ENCODE measurements at places on chromosomes 11 and 22. TPM values are rescaled to one million over a fixed set of nuclear protein-coding genes. Genes with fewer than 3 reads are reported as not detected.

CHRNA10 gene
- total RNA-seq = 3.0 TPM

ZNF214 gene
- 7.3 TPM for total RNA-seq

DCDC1 gene
- 2.6 TPM for total RNA-seq

- no peak for DNase-seq
Observed at GRCh38 chr11:76225122-76225611, 18.9 kb upstream of the WNT11 start.

GRCh38 chr11:102112509-102112821 is 2.2 kb downstream of the YAP1 start:
- no peak for DNase-seq

DNA sequence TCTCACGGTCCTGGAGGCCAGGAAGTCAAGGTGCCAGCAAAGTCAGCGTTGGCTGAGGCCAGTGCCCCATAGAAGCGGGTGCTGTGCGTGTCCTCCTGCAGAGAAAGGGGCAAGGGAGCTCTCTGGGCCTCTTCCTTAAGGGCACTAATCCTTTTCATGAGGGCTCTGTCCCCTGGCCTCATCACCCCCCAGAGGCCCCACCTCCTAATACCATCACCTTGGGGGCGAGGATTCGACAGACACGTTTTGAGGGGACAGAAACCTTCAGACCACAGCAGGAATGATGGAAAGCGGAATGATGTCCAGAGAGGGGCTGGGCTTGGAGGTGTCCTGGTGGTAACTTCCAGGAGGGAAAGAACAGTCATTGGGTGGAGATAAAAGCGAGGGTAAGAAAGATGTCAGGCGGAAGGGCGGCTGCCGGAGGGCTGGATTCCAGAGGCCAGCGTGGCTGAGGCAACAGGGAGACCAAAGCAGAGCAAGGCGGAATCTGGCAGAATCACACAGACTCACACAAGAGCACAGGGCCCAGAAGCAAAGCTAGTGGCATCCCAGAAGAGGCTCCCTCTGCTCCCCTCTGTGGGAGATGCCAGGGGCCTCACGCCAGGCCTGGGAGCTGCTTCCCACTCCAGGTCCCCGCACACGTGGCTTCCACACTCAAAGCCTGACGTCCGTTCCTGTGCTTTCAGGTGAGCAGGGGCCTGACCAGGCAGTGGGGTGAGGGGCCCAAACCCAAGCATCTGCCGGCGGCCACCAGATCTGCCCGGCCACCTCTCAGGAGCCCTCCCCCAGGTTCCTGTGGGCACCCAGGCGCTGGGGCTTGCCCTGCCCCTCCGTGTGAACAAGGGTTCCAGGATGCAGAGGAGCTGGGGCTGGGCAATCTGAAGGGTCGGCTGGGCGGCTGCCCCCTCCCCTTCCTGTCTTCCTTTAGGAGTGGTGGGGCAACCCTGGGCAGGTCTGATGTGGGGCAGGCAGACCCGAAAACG is 784.5 kb downstream of the BRD1 start:
- DNase-seq = no peak

DNA sequence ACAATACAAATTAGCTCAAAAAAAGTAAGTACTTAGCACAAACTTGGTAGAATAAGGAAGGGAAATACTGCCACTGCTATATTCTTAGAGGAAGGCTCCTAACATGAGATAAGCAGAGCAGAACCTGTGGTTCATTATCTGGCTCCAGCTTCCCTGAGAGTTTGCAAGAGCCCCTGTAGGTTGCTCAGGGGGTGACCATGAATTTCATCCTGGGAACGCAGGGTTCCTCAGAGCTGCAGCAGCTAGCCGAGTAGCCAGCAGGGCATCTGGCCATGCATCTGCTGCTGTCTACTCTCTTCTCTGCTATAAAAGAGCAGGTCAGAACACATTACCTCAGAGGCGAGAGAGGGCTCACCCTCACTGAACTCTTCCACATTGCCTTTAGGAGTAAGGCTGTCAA is 67.3 kb downstream of the TRPC6 start:
- DNase-seq = no peak

DNA sequence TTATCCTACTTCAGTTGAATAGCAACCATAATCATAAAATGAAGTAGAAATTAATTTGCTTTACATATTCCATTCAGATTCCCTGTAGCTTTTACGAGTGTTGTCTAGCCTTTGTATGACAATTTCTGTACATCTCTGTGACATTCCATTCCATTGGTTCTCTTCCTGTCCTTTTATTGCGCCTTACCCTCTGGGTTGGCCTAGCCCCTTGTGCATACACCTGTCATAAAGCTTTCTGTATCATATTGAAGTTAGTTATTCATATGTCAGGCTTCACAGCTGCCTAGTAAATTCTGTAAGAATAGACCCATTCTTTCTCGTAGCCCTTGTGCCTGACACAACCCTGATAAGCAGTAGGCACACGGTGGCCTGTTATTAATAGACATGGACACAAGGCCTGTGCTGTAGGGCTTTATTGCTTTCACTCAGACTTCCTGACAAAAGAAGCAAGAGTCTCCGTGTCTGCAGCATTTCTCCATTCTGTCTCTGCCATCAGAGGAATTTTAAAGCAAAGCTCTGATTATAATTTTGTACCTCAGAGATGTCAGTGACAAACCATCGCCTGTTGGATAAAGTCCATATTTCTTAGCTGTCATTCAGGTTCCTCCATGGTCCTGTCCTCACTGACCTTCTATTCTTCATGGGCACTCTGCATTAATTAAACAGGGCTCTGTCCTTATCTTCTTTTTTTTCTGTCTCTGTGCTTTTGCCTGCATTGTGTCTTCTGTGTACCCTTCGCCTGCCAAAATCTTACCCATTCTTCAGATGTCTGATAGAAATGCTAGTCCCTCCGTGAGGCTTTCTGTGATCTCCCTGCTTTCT is 49.4 kb downstream of the BID start:
- DNase-seq = no peak

GRCh38 chr11:121246021-121246768 is 46.4 kb upstream of the SC5D start:
- DNase-seq = no peak

DNA sequence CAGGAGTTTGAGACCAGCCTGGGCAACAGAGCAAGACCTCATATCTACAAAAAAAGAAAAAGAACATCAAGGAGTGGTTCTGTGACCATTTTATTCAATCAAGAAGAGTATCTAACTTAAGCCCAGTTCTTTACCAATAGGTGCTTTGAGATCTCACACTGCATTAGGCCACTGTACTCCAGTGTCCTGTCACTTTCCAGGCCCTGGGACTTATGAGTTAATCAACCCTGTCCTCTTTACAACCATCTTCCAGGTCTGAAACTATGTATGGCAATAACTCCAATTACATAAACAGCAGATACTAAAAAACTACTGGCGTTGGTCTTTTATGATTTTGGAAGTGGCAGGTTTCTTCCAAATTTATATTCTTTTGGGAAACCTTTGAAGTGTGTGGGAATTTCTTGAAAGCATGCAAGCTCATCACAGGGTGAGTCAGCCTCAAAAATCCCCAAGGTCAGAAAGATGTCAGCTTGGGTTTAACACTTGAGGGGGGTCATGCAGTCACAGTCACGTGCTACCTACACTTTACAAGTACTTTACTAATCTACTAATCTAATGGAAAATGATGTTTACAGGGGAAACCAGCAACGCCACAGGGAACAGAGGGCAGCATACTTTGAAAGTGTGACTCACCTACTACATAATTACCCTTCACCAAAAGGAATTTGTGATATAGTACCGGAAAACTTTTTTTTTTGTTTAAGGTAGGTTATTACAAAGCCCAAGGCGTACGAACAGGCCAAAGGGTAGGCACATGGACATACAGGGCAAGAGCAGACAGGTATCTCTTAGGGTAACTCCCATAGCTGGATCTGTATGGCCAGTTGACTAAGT is 15.6 kb downstream of the PISD start:
- no peak for DNase-seq

GRCh38 chr11:92880381-92880780 is 89.1 kb upstream of the MTNR1B start:
- DNase-seq = no peak

DNA sequence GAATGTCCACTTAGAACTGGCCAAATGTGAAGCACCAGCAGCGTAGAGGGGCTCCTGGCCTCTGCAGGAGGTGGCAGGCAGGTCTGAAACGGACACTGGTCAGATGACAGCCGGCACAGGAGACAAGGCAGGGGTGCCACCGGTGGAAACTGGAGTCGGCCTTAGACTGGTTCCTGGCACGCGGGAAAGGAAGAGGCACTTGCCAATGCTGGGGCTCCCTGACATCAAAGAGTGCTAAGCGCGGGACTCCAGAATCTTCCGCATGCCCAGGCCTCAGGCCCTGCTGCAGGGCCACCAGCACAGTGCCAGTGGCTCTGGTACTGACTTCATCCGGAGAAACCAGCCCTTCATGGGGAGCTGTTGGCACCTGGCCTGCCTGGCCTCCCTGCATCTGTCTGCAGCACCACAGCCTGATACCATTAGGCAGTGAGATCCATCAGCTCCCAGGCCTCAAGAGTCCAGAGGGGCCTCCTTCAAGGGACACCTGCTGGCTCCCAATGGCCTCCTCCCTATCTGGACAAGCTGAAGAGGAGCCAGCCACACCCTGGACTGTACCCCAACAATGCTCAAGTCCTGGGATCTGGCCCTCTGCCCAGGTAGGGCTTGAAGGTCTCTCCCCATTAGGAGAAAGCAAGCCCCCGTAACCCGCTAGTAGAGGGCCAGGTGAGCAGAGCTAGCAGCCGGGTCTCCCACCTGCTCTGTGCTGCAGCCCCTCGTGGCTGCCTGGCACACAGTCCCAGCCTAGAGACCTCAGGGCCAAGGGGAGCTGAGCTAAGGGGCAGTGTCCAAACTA is 29.7 kb upstream of the GNB1L start:
- DNase-seq = no peak

GRCh38 chr22:37273846-37274225 is 8.5 kb upstream of the CYTH4 start:
- DNase-seq = no peak

DNA sequence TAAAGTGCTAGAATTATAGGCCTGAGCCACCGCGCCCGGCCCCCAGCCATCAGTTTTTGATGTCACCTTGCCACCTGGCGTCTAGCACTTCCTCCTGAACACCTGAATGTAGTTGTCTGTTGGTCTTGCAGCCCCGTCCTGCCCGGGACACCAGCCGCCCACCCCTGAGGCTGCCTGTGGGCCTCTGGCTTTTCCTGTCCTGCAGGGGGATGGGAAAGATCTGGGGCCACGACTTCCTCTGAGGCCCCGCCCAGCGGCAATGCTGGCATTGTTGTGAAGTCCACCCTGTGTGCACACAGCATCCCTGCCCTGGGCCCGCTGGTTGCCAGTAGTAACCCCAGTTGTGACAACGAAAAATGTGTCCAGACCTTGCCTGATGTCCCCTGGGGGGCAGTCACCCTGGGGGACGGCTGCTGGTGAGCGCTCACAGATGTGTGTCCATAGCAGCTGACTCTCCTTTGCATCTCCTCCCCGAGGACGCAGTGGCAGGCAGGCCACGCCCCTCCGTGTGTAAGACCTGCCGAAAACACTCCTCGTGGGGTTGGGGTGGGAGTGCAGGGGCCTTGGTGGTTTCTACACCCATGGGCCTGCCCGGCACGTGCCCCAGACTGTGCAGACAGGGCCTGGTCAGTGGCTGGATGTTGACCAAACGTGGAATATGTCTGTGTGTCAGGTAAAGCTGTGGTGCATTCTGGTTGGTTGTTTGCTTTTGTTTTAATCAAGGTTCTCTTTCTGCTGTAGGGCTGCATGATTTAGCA is 6.8 kb downstream of the SELENOO start:
- DNase-seq = no peak

DNA sequence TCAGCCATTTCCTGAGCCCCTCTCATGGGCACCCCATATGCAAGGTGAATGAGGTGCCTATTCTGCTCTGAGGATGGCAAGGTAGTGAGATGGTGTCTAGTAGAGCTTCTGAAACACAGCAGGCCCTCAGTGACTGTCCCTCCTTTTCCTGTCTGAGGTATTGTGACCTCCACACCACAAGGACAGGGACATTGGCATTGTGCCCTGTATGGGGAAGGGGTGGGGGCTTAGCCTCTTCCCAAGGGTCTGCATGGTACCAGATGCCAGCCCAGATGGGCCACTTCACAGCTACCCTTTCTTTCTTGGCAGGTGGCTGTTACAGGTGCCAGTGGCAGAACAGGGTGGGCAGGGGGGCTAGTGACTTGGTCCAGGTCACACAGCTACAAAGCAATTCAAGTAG is 78.8 kb downstream of the CABIN1 start:
- no peak for DNase-seq

GRCh38 chr11:72972496-72973128 is 158.4 kb downstream of the ATG16L2 start:
- no peak for DNase-seq

DNA sequence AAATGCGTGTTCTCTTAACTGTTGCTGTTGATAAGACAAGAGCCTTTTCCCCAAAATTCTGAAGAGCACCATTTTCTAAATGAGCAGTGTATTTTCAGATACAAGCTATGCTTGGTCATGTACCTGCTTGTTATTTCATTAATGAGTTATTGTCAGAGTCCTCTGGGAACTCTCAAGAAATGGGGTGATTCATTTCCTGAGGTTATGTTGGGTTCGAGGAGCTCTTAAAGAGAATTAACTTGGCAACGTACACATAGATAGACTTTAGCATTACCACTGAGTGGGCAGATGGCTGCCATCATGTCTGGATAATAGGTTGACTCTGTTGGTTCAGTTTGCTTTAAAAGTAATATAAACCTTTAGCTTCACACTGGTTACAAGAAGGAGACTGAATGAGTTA is 87.9 kb upstream of the SORL1-AS1 start:
- no peak for DNase-seq

- DNase-seq = no peak
Observed at GRCh38 chr11:99638073-99638553, 617.4 kb downstream of the CNTN5 start.

GRCh38 chr11:109788948-109789490 is 304.2 kb upstream of the ZC3H12C start:
- no peak for DNase-seq

GRCh38 chr11:62926680-62927455 is 5.7 kb upstream of the CHRM1 start:
- no peak for DNase-seq

DNA sequence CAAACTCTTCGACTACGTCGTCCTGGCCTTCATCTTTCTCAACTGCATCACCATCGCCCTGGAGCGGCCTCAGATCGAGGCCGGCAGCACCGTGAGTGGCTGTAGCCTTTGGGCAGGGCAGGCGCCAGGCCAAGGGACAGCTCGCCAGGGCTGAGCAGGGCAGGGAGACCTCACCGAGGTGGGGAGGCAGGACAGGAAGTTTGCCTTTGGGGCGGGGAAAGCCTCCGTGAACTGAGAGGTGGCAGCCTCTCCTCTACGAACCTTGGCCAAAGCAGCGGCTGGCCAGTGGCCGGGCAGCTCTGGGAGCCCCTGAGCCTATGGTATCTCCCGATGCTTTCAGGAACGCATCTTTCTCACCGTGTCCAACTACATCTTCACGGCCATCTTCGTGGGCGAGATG is 93.2 kb downstream of the CACNA1I start:
- no peak for DNase-seq

DNA sequence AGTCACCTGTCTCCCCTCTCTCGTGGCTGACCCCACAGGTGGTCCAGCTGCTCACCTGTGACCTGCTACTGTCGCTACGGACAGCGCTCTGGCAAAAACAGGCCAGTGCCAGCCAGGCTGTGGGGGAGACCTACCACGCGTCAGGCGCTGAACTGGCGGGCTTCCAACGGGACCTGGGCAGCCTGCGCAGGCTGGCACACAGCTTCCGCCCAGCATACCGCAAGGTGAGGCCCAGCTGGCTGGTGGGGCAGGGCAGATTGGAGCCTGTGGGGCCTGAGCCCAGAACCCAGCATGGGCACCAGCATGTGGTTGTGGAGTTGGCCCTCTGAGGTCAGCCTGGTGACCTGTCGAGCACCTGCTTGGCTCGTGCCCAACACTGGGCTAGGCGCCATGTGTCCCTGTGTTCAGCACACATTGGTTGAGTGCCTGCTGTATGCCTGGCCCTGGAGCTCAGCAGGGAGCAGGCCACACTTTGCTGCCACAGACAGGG is 11.9 kb downstream of the SHISA8 start:
- DNase-seq = no peak

All from neural crest cell (in vitro differentiated cells).